ENCODE measurements at places on chromosomes 16 and 17. TPM values are rescaled to one million over a fixed set of nuclear protein-coding genes. Genes with fewer than 3 reads are reported as not detected.

CDH8 gene
- 53.7 TPM for total RNA-seq

GRCh38 chr17:72545766-72546165, 424.9 kb downstream of the SOX9 start:
- DNase-seq = no peak

DNA sequence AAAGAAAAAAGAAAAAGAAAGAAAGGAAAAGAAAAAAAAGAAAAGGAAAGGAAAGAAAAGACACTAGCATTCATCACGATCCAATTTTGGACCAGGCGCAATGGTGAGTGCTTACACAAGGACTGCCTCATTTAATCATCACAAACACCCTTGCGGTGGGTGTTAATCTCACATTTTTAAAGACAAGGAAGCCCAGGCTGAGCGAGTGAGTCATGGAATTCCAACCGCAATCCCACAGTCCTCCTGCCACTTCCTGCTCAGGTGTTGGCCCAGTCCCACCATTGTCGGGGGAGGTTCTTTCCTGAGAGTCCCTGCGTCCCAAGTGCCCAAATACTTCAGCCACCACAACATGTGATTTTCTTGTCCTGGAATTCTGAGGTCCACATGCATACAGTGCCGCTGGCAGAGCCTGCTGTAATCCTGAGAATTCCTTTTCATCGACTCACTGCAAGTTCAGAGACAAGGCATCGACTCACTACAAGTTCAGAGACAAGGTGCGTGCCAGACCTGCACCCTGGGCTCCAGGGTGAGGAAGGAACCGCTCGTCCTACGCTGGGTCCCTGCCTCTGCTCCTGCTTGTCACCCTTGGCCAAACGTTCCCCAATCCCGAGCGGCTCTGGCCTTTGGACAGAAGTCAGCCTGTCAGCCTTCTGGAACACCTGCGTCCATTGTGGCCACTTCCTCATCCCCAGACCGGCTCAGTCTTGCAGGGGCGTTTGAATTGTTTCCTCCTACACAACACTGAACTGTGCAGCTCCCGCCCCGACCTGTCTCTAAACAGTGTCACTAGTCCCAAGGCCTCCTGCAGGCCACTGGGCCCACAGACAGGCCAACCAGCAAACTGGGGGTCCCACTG, 5.8 kb downstream of the ZG16B start:
- no peak for DNase-seq

DNA sequence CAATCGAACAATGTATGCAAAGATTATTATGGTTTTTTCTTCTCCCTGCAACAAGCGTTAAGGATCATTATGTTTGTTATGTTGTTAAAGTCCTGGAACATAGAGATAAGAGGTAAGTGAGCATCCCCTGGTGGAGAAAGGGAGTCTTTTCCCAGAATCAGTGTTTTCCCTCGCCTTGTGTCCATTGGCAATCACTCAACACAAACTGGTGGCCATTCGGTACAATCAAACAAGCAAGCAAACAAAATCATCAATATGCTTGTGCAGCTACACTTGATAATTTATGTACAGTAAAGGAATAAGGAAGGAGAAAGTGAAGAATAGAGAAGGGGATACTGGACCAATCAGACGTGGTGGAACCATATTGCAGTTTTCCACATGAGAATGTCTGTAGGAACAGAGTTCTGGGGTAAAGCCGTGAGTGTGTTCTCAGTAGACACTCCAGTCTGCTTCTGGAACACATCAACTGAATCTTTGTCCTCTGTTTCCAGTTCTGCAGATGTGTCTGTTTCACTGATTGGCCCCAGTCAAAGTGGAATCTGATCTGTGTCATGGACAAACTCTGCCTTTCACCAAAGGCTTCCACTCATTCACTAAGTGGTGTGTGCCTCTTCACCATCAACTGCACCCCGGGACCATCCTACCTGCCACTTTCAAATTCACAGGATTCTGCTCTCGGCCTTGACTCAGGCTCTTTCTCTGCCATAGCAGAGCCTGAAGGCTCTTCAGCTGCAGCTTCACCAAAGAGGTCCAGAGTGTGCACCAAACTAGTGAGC, 169.5 kb downstream of the AHSP start:
- DNase-seq = no peak

DNA sequence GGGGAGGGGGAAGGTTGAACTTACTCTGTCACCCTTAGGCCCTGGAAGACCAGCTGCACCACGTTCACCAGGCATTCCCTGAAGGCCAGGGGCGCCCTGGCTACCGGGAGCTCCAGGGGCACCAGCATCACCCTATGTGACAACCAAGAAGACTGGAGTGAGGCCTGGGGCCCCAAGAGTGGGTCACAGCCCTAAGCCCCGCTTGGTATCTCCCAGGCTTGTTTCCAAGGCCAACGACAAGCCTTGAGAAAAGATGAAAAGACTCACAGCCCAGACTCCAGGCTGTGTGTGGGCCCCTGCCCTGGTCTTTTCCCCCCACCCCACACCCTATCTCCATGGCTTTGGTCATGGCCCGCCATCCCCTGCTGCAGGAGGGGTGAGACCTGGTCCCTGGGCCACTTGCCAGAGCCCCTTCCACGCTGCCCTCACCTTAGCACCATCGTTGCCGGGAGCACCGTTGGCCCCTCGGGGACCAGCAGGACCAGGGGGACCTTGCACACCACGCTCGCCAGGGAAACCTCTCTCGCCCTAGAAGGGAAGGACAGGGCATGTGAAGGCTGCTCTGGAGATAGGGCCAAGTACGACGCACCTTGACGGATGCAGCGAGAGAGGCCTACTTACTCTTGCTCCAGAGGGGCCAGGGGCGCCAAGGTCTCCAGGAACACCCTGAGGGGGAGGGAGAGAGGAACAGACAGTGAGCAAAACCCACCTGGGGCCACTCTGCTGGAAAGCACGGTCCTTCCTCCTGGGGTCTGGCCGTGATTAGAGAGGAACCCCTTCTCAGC, 9.9 kb downstream of the COL1A1 start:
- no peak for DNase-seq

GRCh38 chr16:8863594-8864424, 5.0 kb downstream of the CARHSP1 start:
- DNase-seq = peak; percentile 85
